ENCODE measurements at places on chromosomes 2 and 18. TPM values are rescaled to one million over a fixed set of nuclear protein-coding genes. Genes with fewer than 3 reads are reported as not detected.

Gene CXCR2
- total RNA-seq = not detected

Gene CAPN14
- total RNA-seq = under 0.01 TPM

Gene ANKRD23
- total RNA-seq = 0.89 TPM

Gene PREPL
- total RNA-seq = 20.7 TPM

Gene GDF7
- not detected for total RNA-seq

Gene CENPA
- total RNA-seq = 23.4 TPM

Gene POU3F3
- under 0.01 TPM for total RNA-seq

Gene CFAP221
- total RNA-seq = not detected

Gene HOXD4
- total RNA-seq = not detected

Gene GKN2
- total RNA-seq = not detected

Gene TMEM163
- not detected for total RNA-seq

Gene AQP12B
- total RNA-seq = not detected

Gene NYAP2
- not detected for total RNA-seq

Gene CDH7
- not detected for total RNA-seq

Gene TOGARAM2
- total RNA-seq = under 0.01 TPM

Gene APLF
- 2.2 TPM for total RNA-seq

Gene DSG1
- total RNA-seq = not detected
